ENCODE measurements at places on chromosomes 5 and 9.

GRCh38 chr9:35162605-35163315 lies 951 bp downstream of the UNC13B start:
- DNase-seq = no peak

GRCh38 chr5:154273028-154273617 lies 82.6 kb downstream of the GALNT10 start:
- DNase-seq = no peak

- no peak for DNase-seq
Measured at GRCh38 chr9:131481441-131482342, 21.0 kb upstream of the POMT1 start.

DNA sequence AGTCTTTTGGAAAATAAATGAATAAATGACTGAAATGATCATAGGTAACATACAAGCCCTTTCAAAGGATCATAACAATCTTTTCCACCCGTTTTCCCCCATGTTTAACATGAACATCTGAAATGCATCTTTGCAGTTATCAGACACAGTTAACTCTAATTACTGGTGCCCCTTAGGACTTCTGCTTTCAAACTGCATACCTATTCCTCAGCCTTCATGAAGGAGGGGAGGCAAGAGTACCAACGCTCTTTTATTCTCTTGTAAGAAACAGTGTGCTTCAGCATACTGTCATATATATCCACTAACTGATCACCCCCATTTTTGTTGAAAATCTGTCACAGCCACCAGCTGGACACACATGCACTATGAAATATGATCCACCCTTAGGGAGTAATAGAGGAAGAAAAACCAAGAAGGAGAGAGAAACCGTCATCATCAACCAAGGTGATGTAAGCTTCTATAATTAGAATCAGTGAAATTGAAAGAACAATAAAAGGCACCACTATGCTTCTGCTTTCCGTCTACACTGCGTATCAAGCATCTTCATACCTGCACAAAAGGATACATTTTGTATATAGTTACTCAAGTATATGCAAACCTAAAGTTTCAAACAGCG lies 98.7 kb downstream of the RAPGEF6 start:
- DNase-seq = no peak

DNA sequence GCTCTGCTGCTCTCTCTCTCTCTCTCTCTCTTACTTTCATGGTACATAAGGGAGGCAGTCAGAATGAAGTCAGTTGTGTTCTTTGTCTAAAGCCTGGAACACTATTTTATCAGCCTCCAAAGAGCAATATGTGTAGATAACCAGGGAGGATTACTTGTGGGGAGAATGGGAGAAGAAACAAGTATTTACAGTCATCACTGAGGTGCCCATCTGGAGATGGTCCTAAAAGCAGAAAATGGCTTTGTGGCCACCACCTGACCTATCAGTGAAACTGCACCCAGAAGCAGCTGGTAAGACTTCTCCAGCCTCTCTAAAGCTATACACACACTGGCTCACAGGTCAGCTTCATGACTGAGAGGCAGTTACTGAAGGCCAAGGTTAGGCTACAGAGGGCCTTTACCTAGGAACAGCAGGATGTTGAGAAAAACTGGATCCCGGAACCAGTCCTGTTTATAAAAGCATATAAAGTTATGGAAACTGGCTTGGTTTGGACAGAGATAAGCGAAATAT lies 75.1 kb downstream of the MRPS27 start:
- DNase-seq = no peak

DNA sequence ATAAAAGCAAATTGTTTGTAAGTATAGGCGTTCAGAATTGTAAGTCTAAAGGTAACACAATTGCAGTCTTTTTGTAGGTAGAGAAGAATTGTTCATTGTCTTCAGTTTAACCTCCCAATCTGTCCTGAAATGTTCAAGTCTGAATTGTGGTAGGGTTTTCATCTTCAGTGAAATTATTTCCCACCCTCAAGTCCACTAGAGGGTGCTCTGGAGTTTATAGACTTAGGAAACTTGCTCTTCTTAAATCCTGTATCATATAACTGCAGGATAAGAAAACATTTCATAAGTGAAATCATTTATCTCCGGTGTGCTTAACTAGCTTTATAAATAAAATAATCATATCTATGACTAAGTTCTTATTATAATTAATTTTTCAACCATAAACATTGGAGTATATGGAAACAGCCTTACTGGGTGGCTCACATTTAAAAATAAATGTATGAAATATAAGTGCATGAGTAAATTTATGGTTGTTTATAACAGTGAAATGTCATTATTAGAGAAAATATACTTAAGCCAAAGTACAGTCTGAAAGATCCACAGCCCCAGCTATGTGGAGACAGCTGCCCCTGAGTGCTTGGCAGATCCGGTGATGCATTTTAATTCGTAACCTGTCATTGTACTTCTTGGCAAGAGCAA lies 182.4 kb upstream of the OTULINL start:
- DNase-seq = no peak

DNA sequence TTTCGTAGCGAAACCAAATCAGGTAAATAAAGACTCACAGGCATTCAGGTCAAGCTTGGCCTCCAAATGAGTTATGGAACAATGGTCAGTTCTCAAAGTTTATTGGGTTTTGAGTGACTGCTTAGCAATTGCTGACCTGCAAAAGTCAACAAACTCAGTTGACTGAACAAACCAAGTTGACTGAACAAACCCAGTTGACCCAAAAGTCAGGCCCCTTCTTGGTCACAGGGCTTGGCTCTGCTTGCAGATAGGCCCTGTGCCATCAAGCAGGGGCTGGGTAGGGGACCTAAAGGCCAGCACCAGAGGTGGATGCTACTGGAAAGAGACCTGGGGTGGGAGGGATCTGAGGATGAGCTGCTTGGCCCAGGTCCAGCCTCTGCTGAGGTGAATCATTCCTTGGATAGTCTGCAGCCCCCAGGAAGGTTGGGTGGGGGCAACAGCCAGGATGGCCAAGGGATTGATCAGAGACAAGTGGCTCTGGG lies 64.6 kb downstream of the GADD45G start:
- DNase-seq = no peak

DNA sequence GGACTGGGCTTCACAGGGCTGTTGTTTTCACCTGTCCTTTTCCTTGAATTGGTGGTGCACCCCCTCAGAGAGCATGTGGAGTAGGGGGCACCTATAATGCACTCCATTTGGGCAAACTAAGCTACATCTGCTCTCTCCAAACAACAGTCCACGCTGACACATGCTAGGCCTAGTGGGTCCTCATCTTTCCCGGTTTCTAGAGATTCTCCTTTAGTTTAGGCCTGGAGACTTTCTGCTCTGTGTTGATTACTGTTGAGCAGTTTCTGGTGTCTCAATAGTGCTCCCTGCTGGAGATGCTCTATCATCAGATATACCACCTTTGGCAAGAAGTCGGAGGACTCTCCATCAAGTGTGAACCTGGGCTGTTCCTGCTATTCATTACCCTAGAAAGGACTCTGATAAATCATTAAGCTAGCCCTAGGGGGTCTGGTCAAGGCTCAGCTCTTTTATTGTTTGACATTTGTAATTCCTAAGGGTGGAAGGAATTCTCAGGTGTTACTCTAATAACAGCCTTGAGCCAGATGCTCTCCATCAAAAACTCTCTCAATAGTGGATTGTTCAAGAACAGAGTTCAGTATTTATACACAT lies 64.0 kb upstream of the FYB1 start:
- DNase-seq = peak; percentile 25

DNA sequence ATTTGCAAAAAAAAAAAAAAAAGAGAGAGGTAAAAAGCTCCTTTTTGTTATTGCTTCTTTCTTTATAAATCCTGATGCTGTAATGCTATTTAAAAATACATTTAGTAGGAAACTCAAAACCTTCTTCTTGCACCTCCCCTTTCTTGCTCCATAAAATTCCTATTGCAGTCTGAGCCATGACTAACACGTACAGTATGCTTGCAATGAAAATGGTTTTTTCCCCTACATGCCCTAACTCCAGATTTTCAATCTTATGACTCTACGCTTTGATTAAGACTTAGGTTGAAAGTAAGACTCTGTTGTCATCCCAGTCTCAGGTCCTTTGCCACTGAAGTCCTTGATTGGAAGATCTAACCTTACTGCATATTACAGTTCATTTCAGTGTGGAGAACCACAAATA lies 23.9 kb downstream of the FGF10 start:
- DNase-seq = no peak
